ENCODE measurements at places on chromosomes 6 and 20.

GRCh38 chr6:137900815-137901214, 33.8 kb downstream of the TNFAIP3 start:
- DNase-seq = no peak

- DNase-seq = no peak
Measured at GRCh38 chr20:14117768-14118167, 122.5 kb downstream of the MACROD2 start.

GRCh38 chr20:13286052-13286451, 65.0 kb downstream of the ISM1 start:
- DNase-seq = no peak

- DNase-seq = no peak
Measured at GRCh38 chr6:35021004-35021403, 120.1 kb downstream of the TCP11 start.

- DNase-seq = no peak
Measured at GRCh38 chr20:46021361-46022359, 7.4 kb upstream of the SLC12A5 start.

- DNase-seq = peak; percentile 59
Measured at GRCh38 chr6:36444470-36444869, 1.7 kb downstream of the KCTD20 start.

GRCh38 chr20:14062786-14063185, 67.5 kb downstream of the MACROD2 start:
- no peak for DNase-seq

DNA sequence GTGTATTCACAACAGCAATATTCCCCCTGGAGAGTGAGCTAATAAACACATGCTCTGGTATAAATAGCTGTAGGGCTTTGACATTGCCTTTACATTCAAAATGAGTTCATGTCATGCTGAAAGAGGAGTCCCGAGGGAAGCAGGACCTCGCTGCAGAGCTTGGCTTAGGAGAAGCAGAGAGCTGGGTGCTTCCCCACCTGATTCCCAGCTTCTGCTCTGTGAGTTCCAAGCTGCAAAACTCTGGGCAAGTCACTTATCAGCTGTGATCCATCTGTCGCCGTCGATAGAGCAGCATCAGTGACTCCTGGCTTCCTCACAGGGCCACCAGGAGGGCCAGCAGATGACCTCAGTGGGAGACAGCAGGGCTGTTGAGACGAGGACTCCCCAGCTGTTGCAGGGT, 241.8 kb downstream of the ANKRD60 start:
- DNase-seq = no peak

DNA sequence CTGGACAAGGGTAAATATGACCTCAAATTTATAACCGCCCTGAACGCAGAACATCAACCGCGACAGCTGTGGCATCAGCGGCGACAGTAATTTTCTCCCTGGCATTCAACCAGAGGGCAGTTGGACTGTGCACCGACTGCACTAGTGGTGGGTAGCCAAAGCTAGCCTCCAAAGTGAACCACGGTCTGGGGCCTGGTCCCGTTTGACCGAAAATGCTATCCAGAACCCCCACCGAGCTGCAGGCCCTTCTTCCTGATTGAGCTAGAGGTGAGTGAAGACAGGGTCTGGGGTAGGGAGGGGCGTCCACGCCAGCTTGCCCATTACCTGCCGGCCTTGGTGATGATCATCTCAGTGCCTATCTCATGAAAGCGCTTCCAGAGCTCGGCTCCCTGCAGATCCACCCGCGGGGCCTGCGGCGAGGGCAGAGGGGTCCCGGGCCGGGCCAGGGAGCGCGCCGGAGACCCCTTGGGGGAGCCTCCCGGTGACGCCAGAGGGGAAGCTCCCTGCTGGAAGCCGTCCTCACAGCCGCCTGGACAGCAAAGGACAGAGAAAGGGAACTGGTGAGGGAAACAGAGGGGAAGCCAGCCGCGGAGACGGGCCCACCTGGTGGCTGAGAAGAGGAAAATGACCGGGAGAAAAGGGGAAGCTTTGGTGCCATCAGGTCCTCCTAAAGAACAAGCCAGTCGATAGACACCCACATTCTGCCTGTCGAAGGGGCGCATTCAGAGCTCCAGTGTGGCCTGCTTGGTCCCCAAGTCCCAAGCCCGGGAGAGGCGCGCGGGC, 2.0 kb downstream of the TBX18 start:
- DNase-seq = peak; percentile 69

DNA sequence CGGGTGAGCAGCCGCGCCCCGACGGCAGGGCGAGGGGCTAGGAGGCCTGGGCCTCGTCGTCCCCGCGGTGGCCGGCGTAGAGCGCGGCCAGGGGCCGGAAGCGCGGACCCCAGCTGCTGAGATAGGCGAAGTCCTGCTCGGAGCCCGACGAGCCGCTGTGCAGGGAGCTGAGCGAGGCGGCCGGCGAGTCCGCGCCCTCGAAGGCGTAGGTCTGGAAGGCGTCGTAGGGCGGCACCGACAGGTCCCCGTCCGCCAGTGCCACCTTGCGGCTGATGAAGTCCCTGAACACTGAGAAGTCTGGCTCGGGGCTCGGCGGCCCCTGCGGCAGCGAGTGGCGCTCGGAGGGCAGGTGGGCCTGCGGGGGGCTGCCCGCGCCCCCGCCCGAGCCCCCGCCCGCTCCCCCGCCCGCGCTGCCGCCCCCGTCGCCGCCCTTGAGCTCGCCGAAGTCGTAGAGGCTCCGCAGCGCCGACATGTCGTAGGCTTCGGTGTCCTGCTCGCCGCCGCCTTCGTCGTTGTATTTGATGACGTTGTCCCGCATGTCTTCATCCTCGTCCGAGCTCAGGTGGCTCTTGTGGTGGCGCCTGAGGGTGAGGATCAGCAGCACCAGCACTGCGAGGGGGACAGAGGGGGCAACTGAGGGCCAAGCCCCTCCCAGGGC, 56.5 kb downstream of the CD40 start:
- peak; percentile 60 for DNase-seq

- no peak for DNase-seq
Measured at GRCh38 chr6:89941031-89941762, 46.9 kb downstream of the GJA10 start.

DNA sequence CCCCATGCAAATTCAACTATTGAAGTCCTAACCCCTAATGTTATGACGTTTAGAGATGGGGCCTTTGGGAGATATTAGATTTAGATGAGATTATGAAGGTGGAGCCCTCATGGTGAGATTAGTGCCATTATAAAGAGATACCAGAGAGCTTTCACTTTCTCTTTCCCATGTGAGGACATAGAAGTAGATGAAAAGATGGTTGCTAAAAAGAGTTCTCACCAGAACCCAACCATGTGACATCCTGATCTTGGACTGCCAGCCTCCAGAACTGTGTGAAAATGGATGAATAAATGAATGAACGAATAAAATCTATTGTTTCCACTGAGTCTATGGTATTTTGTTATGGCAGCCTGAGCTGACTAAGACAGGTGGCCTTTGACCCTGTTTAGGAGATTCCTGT, 50.6 kb upstream of the FBXO30 start:
- DNase-seq = no peak

DNA sequence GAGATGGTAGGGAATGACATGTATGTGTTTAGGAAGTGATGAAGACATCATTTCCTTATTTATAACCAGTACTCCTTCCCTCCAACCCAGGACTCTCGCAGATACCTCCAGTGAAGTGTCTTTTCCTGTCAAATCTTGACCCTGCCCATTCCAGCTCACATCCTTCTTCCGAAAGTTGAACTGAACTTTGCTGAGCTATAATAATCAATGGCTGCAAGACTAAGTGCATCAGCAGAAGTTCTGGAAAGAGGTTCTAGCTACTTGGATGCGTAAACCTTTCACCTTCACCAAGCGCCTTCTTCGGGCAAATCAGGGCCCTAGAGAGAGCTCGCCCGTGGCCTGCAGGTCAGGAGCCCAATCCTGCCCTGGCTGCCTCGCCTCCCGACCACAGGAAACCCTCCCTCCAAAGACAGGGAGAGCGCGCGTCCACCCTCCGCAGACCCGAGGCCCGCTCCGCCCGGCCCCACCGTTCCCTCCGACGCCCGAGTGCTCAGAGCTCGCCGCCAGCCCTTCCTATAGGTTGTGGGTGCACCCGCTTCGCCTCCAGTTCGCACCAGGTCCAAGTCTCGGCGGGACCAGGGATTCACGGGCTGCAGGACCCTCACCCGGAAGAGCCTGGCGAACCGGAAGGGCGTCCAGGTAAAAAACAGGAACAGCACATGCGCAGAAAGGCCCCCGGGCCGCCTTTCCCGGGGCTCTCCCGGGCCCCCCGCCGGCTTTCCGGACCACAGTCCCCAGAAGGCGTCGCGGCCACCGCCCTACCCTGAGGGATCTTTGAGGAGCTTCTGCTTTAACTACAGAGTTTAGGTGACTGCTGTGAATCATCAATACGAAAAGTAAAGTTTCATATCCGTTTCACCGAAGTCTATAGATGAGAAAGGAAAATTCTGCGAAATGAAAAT, at the start of gene ZNF334:
TSS of gene ZNF334 (minus strand) at position 617 of the 902 bp plus-strand sequence. CDS start 1,457 bp downstream, outside the sequence.
- DNase-seq = no peak

GRCh38 chr6:53179961-53180651, 31.5 kb upstream of the GCM1 start:
- peak; percentile 22 for DNase-seq

DNA sequence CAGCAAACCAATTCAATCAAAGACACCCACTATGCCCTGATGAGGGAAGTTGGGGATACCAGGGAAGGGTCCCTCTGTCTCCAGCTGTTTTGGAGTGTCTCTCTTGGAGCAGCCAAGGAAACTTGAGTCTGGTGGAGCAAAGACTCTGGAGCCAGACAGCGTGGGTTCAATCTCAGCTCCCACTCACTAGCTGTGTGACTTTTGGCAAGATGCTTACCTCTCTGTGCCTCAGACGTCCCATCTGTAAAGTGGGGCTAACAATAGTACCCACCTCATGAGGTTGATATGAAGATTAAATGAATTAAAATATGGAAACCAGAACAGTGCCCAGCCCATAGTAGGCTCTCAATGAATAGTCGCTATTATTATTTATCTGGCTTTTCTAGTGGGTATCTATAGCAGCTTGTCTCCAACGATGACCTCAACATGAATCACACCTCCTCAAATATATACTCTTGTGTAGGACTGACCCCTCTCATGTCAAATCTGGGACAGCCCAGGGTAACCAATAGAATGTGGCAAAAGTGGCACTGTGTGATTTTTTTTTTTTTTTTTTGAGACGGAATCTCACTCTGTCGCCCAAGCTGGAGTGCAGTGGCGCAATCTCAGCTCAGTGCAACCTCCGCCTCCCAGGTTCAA, 99.2 kb upstream of the FOXP4 start:
- no peak for DNase-seq

GRCh38 chr6:119541132-119541905, 191.8 kb upstream of the MAN1A1 start:
- peak; percentile 67 for DNase-seq

GRCh38 chr6:151443911-151444621, 7.9 kb downstream of the RMND1 start:
- DNase-seq = no peak

- DNase-seq = no peak
Measured at GRCh38 chr6:72374172-72374571, 247.7 kb upstream of the KCNQ5 start.

GRCh38 chr6:33694401-33694931, 17.0 kb downstream of the UQCC2 start:
- DNase-seq = no peak

GRCh38 chr6:118400582-118400981, 147.5 kb upstream of the PLN start:
- no peak for DNase-seq

DNA sequence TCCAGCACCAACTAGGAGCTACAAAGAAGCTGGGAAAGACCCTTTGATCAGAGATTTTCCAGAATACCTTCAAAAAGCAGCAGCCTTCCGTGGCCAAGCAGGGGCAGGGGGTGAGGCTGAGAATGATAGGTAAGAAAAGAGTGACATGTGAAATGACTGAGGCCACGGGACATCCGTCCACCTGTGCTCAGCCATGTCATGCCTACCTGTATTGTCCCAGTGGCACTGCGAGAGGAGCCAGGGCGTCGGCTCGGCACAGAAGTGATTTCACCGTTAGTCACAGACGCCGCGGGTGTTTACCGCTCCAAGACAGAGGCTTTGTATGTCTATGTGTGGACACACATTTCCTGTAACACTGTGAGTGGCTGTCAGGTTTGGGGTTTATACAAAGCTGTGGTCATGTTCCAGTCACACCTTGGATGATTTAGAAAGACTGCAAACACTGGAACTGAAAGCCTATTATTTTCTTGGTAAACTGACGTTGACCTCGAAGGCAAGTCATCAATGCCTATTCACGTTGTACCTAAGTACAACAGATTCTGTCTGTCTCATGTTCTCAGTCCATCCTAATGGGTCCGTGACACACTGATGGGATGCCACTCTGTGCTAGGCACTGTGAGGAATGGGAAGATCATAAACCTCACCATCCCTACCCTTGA, 32.1 kb upstream of the JAG1 start:
- DNase-seq = no peak

DNA sequence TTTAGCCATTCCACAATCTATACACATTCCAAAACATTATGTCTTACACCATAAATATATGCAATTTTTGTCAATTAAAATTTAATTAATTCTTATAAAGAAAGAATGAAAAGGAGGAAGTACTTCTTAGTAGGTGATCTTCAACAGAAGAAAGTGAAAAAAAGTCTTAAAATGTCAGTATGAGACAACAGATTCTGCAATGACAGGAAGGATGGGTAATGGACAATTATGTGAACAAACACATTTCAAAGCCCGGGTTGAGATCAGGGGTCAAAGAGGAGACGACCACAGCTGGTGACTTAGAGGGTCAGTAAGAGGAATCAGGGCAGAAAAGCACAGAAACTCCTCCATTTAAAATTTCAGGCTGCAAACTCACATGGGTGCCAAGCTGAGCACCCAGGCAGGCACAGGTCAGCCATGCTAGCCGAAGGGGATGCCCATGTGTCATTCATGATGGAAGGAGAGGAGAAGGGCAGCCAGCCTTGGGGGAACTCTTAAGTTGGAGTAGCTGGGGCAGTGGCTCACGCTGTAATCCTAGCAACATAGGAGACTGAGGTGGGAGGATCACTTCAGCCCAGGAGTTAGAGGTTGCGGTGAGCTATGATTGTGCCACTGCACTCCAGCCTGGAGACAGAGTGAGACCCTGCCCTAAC, 11.0 kb downstream of the VSX1 start:
- DNase-seq = no peak

GRCh38 chr6:135493218-135493961, 4.2 kb downstream of the AHI1 start:
- DNase-seq = peak; percentile 26

GRCh38 chr20:63973636-63974401, 4.1 kb upstream of the ZNF512B start:
- peak; percentile 95 for DNase-seq

GRCh38 chr6:147459780-147460179, 48.7 kb upstream of the SAMD5 start:
- DNase-seq = no peak

DNA sequence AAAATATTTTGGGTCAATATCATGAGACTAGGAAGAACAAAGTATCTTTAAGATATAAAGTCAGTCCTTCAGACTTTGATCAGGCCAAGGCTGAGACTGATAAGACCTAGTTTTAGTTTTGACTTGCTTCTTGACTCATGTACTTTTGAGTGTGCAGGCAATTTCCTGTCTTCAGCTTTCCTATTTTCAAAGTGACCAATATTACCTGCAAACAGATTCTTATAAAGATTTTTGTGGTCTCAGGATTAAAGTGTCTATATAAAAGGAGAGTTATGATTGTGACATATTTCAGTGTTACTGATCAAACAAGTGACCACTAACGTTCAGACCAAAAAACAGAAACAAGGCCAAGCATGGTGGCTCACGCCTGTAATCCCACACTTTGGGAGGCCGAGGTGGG, 36.0 kb upstream of the AKIRIN2 start:
- DNase-seq = no peak
